Muscle of back (tissue), 13 donors: ENCODE measurements at places on chromosomes 16 and 17.
A peak's percentile ranks its signal among the peaks of the same experiment; 100 is the strongest.

GRCh38 chr17:61253362-61253761 is 146.3 kb upstream of the TBX2 start:
- peak; percentile 52 for DNase-seq

DNA sequence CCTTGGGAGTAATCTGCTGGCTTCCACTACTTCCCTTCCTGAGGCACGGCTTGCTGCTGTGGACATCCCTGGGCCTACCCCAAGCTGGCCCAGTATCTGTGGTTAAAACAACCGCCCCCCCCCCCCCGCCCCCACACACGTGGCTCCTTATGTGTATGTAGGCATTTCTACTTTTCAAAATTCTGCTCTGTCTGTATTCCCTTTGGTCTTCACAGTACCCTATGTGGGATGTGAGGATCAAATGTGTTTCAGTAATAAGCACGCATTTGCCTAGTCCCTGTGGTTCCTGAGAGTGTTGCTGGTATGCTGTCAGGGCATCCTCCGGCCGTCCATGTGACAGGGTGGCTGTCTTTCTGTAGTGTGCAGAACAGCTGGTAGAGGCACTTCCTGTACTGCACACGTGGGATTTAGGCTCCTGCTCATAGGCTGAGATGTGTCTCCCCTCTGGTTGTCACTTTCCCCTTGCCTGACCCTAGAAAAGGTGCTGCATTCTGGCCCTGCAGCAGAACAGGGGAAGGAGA is 2.2 kb downstream of the NT5M start:
- DNase-seq: no peak

DNA sequence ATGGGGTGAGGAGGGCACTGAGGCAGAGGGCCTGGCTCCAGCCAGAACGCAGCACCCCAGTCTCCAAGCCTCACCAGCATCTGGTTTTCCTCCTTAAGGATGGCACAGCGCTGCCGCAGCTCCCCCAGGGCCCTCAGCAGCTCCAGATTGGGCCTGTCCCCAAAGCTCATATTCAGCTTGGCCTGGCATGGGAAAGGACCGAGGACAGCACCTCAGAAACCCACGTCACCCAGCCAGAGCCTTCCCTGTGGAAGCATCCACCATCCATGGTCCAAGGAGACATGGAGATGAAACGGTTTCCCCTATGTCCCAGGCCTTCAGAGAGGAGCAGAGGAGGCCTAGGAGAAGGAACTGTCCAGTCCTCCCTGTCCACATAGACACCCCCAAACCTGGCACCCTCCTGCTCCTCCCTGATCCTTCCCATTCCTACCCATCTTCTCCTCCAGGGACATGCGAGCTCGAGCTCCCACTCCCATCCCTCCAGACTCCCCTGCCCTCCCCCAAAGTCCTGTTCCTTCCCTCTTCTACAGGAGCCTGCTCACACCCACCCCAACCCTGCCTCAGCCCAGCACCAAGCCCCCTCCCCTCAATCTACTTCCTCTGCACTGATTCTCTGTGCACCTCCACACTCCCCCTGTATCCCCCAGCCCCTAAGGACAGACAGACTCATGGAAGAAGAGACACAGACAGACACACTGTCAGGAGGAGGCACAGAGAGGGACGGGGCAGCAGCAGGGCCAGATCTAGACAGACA is 1.8 kb downstream of the TSPOAP1 start:
- no peak for DNase-seq

DNA sequence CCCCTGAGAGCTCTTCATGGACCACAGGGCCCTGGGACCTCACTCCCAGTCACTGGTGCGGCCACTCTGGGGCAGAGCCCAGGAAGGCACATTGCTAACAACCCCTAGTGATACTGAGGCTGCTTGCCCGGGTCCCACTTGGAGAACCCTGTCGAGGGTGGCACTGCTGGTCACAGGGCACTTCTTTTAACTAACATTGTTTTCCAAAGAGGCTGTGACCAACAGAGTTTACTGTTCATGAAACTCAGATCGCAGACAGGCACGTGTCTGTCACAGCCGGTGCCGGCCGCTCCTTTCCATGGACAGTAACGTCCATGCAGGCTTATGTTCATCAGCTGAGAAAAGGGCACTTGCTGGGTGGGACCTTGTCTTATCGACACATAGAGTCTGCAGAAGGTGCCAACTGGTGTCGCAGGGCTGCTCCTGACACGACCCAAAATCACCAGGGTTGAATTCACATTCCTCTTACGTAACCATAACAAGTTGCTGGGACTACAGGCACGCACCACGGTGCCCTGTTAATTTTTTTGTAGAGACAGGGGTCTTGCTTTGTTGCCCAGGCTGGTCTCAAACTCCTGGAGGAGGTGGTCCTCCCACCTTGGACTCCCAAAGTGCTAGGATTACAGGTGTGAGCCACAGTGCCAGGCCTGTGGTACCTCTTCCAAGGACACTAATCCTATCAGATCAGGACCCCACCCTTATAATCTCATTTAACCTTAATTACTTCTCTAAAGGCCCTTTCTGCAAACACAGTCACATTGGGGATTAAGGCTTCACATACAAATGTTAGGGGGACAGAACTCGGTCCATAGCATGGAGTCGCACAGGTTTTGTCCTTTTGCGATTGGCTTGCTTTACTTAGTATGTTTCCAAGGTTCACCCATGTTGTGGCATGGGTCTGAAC is 1.2 kb upstream of the ZC3H18 start:
- no peak for DNase-seq

DNA sequence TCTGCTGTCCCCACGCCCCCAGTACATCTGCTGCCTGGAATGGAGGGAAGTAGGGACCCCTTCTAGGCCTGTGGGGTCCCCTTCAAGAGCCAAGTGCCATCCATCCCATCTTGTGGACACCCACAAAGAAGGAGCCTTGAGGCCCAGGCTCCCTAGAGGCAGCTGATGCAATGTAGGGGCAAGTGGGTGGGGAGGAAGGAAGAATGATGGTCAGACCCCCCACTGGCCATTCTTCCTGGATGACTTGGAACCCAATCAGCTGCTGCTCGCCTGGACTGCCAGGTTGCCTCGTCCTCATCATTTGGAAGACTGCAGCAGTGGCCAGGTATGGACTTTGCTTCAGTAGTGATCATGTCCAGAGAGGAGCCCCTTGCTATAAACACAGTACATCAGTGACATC is 48.9 kb downstream of the SMPD3 start:
- no peak for DNase-seq

- no peak for DNase-seq
Observed at GRCh38 chr17:69477204-69477902, 62.9 kb downstream of the MAP2K6 start.

DNA sequence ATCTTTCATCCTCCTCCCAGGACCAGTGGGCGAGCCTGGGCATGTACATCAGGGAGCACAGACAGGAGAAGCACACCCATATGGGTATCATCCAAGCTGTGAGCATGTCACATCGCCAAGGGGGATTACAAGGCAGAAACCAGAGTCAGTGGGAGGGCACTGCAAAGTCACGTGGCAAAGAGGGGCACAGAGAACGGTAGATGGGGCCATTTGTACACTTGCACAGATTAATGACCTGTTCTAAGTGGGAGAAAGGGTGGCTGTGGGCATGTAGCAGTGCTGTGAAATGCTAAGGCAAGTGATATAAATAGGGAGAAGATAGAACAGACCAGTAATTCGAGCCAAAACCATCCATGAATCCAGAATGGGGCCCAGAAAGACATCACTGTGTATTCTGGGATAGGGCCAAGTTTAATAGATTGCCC is 265.0 kb downstream of the CPPED1 start:
- no peak for DNase-seq

- no peak for DNase-seq
Observed at GRCh38 chr17:62862251-62862650, 54.1 kb upstream of the MARCHF10 start.
